ENCODE measurements at places on chromosomes 4 and X. TPM values are rescaled to one million over a fixed set of nuclear protein-coding genes. Genes with fewer than 3 reads are reported as not detected.

RAI2 gene
- total RNA-seq: 4.8 TPM

- H3K36me3 ChIP-seq: no peaks in the 10 kb centered on the region
- DNase-seq: no peak
- H3K27me3 ChIP-seq: peaks cover 8% of the 10 kb centered on the region
- H3K4me3 ChIP-seq: no peak overlapping the region
These were observed 18.8 kb downstream of the PPP2R3B start for GRCh38 chrX:367866-368265.

DNA sequence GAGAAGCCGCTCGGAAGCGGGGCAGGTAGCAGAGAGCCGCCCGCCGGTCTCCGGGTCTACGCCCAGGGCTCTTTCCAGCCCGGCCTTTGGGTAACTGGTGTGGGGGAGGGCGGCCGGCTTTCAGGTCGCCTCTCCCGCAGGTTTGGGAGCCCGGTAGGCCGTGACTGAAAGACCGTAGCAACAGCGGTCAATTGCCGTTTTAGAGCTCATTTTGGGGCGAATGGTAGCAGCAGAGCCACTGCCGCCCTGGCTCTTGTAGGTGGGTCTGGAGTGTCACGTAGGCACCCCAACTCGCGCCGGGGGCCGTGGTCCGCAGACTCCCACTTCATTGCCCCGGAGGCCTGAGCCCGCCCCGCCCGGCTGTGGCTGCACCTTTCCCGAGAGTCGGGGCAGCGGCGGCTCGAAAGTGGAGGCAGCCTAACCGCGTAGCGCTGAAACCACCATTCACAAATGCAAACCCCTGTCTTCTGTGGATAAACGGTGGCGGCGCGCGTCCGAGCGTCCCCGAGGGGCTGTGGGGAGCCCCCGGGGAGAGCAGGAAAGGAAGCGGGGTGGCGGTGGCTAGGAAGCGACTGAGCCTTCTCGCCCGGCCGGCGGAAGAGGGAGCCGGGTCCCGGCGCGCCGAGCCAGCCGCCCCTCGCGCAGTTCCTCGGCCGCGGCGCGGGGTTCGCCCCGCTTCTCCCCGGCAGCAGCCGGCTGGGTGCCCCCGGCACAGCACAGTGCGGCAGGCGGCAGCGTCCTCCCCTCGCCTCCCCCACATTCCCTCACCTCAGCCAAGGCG lies 2185.1 kb upstream of the TENM3 start:
- H3K27me3 ChIP-seq: peaks cover 17% of the 10 kb centered on the region
- DNase-seq: peak; percentile 42
- no peak overlapping the region for H3K27ac ChIP-seq
- H3K4me1 ChIP-seq: no peaks in the 10 kb centered on the region

- no peaks in the 10 kb centered on the region for H3K27me3 ChIP-seq
- H3K27ac ChIP-seq: peak overlapping the region; percentile 31
- H3K4me3 ChIP-seq: no peak overlapping the region
- H3K4me1 ChIP-seq: no peaks in the 10 kb centered on the region
- H3K36me3 ChIP-seq: no peaks in the 10 kb centered on the region
- DNase-seq: no peak
These were observed 12.6 kb downstream of the CA5B start for GRCh38 chrX:15750611-15751154.
